ENCODE measurements at places on chromosomes 3 and 15.
A peak's percentile ranks its signal among the peaks of the same experiment; 100 is the strongest.

DNA sequence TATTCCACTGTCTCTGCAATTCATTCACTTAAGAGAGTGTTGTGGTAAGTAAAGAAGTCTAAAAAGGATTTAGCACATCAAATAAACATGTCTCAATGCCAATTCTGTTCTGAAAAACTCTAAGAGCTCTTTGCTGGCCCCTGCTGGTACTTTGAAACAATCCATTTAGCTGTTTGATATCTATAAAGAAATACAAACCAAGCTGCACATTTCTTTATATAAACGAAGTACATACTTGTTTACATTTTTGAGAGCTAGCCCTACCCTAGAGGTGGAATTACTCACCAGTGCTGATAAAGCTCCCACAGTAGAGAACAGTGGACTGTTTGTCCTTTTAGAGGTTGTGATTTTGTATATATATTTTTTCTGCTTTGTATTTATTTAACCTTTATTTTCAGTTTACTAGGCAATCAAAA, 75.5 kb downstream of the NEDD4 start:
- DNase-seq, result no peak

GRCh38 chr3:146569314-146569713, 24.9 kb upstream of the PLSCR1 start:
- DNase-seq, result no peak

GRCh38 chr15:93144463-93145236, 55.6 kb upstream of the RGMA start:
- DNase-seq, result no peak

DNA sequence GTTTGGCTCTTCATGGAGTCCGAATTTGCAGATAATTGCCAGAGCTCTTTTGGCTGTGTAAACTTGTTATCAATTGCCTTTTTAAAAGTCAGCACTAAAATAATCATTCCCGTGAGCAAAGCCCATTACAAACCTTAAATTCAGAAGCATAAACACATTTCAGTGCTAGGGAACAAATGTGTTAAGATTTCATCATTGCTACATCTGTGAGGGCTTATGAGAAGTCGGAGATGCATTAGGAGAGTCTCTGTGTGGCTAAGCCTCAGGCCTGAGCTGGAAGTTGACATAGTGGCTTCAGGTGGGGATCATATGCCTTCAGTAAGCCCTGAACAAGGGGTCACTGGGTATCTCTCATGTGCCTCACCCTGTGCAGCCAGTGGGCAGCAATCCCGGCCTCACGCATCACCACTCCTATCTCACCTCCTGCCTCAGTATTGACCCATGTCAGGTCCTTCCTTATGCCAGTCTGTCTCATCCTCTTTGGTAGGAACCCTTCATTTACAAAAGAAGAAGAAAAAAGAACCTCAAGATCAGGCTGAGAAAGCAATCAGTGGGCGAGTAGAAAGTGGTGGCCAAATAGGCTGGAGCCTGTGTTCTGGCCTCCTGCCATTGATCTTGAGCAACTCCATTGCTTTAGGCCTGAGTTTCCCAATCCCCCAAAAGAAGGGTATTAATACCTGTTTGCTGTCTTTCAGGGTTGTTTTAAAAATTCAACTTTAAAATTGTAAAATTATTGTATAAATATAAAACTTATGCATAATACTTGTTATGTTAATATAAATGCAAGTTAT, 233.5 kb downstream of the IL20RB start:
- no peak for DNase-seq

- no peak for DNase-seq
Measured at GRCh38 chr3:69320871-69321271, 65.0 kb downstream of the FRMD4B start.

DNA sequence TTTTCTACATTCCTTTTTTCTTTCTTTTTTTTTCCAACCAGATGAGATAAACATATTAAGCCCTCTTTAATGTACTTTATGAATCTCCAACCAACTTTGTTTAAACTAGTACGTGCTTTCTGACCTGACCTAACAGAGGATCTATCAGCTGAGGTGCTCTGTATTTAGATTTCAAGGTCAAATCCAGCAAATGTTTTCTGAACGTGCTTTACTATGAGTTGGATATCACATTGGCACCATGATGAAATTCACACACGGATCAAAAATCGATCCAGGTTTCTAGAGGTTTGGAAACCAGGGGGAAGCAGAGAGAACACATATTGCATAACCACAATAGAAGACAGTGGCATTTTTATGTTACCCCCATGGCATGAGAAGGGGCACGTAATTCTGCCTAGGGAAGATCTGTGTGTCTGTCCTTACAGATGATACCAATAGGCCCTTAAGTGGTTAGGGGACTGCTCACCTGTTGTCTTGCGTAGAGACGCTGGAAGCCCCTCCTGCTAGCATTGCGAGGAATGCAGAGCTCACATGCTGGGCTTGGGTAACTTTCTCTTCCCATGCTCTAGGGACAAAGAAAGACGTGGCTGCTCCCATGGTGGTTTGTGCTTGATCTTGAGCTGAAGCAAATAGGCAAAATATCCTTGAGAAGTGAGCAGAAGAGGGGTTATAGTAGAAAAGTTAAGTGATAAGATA, 59.3 kb upstream of the ABHD10 start:
- DNase-seq, result no peak

GRCh38 chr3:31880020-31880419, 101.0 kb downstream of the OSBPL10 start:
- DNase-seq, result peak; percentile 13

- no peak for DNase-seq
Measured at GRCh38 chr15:45549541-45550220, 27.1 kb upstream of the SLC30A4 start.

- DNase-seq, result no peak
Measured at GRCh38 chr3:97871186-97871585, 49.4 kb downstream of the CRYBG3 start.

DNA sequence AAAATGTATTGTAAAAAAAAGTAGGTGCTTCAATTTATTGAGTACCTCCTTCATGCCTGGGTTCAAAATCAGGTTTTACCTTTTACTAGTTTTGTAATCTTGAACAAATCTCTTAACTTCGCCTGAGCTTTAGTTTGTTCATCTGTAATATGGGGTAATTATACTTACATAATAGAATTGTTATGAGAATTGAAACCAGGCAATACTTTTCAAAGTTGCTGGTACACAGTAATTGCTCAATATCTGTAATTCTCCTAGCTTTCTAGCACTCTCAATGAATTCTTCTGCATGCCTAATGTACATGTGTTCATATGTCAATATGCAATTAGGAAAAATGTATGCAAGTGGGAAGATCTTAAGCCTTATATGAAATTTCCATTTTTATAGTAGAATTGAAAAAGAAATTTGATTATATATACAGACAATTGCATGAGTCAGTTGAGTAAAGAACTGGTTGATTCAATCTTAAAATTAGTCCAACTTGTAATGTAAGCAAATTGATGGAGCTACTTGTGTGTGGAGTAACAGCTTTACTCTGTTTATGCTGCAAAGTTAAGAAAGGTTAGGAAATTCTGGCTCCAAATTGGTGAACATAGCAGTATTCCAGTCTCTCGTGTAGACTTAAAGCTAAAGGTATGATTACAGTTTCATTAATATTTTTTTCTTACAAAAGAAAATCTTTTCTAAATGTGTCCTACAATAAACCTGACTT, 4.1 kb downstream of the TNFSF10 start:
- no peak for DNase-seq

DNA sequence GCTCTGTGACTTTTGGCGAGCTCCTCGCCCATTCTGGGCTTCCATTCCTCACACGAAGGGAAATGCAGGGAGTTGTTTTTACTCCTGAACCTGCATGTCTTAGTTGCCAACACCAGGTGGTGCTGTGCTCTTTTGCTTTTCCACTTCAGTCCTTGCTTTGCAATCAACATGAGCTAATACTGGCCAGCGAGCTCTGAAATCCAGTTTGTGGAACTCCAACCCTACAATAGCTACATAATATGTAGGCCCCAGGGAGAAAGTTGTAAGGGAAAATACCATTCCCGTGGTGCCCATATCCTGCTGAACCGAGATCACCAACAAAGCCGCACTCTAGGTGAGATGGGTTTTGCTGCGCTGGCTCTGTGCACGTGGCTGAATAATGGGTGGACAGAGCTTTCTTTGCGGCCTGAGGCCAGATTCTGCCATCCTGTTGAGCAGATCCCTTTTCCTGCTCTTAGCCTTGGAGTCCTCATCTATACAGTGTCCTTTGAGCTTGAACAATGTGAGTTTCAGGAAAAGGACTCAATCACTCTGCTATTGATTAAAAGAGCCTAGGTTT, 25.0 kb downstream of the LSM3 start:
- DNase-seq, result peak; percentile 42

DNA sequence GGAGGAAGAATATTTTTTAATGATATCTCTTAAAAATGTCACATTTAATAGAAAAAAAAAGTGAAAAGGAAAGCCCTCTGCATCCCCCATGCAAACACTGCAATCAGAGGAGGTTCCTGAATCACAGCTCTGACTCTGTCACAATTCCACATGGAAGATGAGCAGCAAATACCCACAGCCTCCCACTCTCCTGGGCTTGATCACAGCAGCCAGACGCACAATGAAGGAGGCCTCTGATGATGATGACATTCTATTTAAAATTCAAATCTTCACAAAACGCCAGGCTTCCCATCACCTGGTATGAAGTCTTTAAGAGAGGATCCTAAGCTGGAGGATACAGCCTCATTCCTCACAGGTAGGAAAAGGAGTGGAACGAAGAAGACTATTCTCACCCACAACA, 9.1 kb upstream of the DIS3L start:
- no peak for DNase-seq

- no peak for DNase-seq
Measured at GRCh38 chr3:28768439-28768838, 419.8 kb upstream of the AZI2 start.

DNA sequence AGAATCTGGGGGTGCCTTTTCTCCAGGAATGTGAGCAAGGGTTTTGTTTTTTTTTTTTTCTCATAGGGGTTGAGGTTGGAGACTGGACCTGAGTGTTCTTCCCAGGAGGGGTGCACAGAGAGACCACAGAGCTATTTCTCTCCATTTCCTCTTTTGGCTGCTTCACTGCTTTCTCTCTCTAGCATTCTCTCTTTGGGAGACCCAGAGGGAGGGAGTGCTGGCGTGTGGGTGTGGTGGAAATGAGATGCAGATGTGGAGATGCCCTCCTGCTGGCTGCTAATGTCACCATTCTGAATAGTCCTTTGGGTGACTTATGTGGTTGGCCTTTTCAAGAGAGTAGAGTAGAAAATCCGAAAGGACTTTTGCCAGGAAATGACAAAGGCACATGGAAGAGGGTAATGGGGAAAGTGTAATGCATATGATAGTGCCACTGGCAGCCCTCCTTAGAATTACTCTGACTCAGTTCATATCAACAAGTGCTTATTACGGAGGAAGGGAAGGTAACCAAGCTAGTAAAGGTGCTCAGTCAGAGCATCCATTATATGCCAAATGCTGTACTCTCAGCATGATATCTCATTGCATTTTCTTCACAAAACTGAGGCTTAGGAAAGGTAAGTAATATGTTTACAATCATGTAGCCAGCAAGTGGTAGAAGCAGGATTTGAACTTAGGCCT, 1.9 kb downstream of the SYN2 start:
- no peak for DNase-seq

DNA sequence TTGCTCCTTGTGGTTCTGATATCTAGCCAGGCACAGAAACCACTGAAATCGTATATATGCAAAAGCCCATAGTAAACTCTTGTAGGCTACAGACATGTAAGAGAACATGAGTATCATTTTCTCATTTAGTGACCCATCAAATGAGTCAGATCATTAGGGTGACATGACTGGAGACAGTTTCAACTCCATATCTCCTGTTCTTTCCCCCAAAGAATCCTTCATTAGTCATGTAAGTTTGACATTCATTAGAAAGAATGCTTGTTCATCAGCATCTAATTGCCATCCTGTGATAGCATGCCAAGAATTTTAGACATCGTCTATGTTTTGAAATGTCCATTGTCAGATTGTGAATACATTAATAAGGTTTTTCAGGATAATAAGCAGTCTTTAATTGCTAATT, 264.9 kb upstream of the TPM1 start:
- no peak for DNase-seq

- DNase-seq, result no peak
Measured at GRCh38 chr15:101326462-101327146, 31.6 kb upstream of the SNRPA1 start.

DNA sequence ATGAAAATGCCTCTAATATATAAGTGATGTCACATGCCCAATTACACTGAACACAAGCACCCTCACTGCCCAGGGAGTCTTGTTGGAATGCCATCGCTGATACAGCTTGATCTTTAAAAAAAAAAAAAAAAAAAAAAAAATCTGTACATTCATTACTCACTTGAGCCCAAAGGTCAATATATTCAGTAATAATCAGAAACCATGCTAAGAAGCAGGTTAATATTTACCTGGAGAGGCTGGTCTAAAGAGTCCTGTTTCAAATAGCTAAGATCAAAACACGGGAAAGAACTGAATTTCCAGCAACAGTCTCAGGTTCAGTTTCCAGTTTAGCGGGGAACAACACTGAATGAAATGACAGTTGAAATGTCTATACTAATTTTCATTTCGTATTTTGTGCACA, 109.9 kb downstream of the UACA start:
- DNase-seq, result no peak

- DNase-seq, result peak; percentile 21
Measured at GRCh38 chr15:40282869-40283614, at the start of gene ANKRD63. TSS of gene ANKRD63 (minus strand) at chr15:40283064. CDS start at chr15:40282586, 478 bp downstream.

GRCh38 chr3:197398286-197398878, 100.0 kb upstream of the DLG1 start:
- DNase-seq, result no peak

- no peak for DNase-seq
Measured at GRCh38 chr15:78002996-78003395, 74.5 kb downstream of the TBC1D2B start.

DNA sequence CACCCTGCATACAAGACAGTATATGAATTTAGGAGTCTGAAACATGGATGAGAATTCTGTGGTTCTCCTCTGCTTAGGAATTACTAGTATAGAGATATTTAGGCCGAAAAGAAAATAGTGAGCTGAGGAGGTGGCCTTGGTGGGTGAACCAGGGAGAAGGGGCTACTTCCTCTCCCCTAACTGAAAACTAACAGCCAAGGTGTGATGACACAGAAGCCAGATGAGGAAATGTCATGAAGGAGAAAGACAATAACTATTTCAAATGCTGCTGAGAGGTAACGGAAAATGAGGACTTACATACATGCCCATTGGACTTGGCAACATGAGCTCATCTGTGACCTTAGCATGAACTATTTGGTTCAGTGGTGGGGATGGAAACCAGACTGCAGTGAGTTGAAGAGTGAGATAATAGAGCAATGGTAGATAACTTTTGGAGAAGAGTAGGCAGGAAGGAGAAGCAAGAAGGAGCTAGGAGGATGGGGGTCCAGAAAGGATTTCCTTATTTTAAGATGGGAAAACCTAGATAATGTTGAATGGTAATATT, 114.4 kb upstream of the TSPAN3 start:
- DNase-seq, result no peak

DNA sequence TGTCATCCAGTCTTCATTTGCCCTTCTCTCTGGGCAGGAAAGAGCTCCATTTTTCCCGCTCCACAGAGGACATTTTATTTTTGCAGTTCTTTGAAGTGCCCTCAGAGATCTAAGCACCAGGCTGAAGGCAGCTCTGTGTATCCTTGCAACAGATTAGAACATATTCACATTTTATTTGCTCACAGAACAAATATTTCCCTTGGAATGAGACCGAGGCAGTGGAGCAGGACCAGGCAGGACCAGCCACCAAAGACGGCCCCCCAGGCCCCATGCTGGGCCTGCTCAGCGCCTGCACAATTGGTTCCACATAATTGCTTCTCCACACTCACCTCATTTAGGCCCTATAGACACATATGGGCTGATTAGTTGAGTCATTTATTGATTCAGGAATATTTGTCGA, 15.7 kb upstream of the ETV5 start:
- DNase-seq, result no peak

GRCh38 chr15:71278989-71279756, 163.9 kb downstream of the THSD4 start:
- DNase-seq, result no peak
